ENCODE measurements at places on chromosomes 4 and X. TPM values are rescaled to one million over a fixed set of nuclear protein-coding genes. Genes with fewer than 3 reads are reported as not detected.

Gene GRID2
- total RNA-seq = not detected

Gene PDE6B
- 1.1 TPM for total RNA-seq

Gene FGFR3
- total RNA-seq = 0.29 TPM

Gene RBMX
- 414 TPM for total RNA-seq

Gene SPANXC
- not detected for total RNA-seq

Gene GAGE12E
- not detected for total RNA-seq

Gene SSX2
- not detected for total RNA-seq

Gene CEP135
- 24.3 TPM for total RNA-seq

Gene HTATSF1
- 26.6 TPM for total RNA-seq

Gene EFNB1
- 97.1 TPM for total RNA-seq

Gene NLGN4X
- total RNA-seq = not detected

Gene PFKFB1
- total RNA-seq = 0.07 TPM

Gene SPANXB1
- total RNA-seq = not detected

Gene FDCSP
- not detected for total RNA-seq

Gene MID2
- 46.5 TPM for total RNA-seq

Gene IBSP
- not detected for total RNA-seq

Gene TREX2
- 1.2 TPM for total RNA-seq

Gene F8
- total RNA-seq = 1.0 TPM

Gene ALAS2
- not detected for total RNA-seq

Gene F8A2
- total RNA-seq = not detected

Gene CSAG3
- total RNA-seq = not detected

Gene HERC5
- 1.6 TPM for total RNA-seq

Gene RNF4
- 103 TPM for total RNA-seq

Gene MAGEC1
- total RNA-seq = not detected

Gene SPANXD
- not detected for total RNA-seq

Gene SPIN2A
- 0.14 TPM for total RNA-seq

Gene RTL5
- total RNA-seq = 0.40 TPM

Gene TMEM31
- not detected for total RNA-seq

Gene ARX
- total RNA-seq = not detected

Gene ARMCX2
- 47.0 TPM for total RNA-seq

Gene LPAR4
- total RNA-seq = 1.2 TPM

Gene SLITRK4
- total RNA-seq = 64.4 TPM

Gene DDX53
- not detected for total RNA-seq

Gene DIAPH2
- total RNA-seq = 58.4 TPM

Gene NXT2
- total RNA-seq = 11.3 TPM

Gene TMEM47
- total RNA-seq = 67.2 TPM

Gene RHOXF2B
- total RNA-seq = not detected

Gene TCEAL6
- not detected for total RNA-seq

Gene EGF
- total RNA-seq = not detected

Gene BEX5
- not detected for total RNA-seq

Gene SOD3
- not detected for total RNA-seq

Gene CFAP299
- total RNA-seq = not detected

Gene PABPC5
- total RNA-seq = 2.3 TPM

Gene MYL5
- 6.7 TPM for total RNA-seq

Gene USO1
- total RNA-seq = 117 TPM

Gene SORCS2
- total RNA-seq = not detected

Gene DRP2
- 0.80 TPM for total RNA-seq

Gene CABS1
- total RNA-seq = not detected

Gene CACNA1F
- not detected for total RNA-seq
